ENCODE measurements at places on chromosomes 6 and 20.

- no peak for DNase-seq
These were observed 18.5 kb downstream of the CHD6 start for GRCh38 chr20:41599699-41600104.

DNA sequence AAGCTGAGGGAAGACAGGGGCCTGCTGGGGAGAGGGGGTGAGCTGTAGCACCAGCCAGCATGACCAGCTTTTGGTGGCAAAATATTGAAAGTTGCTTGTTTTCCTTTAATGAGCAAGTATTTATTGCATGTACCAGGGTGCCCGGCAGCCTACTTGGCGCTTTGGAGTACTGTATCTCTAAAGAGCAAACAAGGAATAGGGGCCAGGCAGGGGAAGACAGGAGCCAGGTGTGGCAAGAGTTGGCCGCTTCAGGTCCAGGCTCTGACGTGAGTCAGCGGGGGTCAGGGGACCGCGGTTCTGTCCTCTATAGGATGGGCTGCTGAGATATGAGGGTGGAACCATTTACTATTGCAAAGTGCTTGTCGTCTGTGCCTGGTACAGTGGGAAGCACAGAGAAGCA lies 63.1 kb downstream of the PSMG4 start:
- no peak for DNase-seq

DNA sequence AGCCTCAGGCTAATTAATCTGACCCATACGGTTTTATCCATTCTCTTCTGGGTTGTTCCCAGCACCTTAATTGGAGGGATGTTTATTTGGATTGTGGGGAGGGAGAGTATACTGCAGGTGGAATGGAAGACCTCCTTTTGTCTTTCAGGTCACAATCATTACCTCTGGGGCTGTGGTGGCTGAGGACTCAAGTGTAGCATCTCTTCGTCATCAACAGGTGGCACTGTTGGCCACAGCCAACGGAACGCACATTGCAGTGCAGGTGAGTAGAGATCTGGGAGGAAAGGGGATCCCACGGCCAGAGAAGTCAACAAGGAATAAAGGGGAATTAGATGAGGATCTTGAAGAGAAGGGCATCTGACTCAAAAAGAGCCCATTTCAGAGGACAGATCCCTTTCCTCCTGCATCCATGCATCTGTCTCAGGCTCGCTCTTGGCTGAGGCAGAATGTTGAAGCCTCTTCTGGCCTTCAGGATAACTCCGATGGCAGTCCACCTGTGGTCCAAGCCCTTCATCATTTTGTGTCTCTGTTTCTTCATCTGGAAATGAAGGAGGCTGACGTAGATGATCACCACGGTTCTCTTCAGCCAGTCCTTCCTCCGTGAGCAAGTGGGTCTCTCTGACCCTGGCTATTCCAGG lies 3.2 kb upstream of the DEF6 start:
- DNase-seq: peak; percentile 66

GRCh38 chr6:119210596-119210995 lies 132.1 kb upstream of the FAM184A start:
- no peak for DNase-seq

DNA sequence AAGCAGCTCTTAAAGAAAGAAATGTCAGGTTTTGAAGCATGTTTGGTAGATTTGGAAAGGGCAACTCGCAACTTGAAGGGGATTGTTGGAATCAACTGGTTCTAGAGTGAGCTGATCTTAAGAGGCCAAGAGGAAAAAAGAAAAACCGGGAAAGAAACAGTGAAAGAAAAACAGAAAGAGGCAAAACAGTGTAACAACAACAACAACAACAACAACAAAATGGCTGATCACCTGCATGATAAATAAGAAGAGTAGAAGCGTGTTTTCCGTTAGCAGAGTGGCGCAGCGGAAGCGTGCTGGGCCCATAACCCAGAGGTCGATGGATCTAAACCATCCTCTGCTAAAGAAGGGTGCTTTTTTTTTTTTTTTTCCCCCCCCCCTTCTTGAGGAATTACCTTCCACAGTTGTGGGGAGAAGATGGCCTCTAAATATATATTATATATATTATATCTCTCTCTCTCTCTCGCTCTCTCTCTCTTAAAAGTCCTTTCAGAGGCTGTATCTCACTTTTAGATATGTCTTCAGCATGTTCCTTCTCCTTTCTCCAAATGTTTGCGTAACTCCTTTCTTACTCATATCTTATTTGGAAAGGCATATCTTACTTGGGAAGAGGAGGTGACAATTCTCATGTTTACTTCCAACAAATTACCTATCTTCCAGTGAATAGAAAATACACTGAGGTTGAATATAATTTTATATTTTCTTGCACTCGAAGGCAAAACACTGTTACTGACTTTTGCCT lies 134.4 kb downstream of the OR2B2 start:
- no peak for DNase-seq
